NCI-H1436 (cell line): ENCODE measurements at places on chromosomes 7 and 10.

DNA sequence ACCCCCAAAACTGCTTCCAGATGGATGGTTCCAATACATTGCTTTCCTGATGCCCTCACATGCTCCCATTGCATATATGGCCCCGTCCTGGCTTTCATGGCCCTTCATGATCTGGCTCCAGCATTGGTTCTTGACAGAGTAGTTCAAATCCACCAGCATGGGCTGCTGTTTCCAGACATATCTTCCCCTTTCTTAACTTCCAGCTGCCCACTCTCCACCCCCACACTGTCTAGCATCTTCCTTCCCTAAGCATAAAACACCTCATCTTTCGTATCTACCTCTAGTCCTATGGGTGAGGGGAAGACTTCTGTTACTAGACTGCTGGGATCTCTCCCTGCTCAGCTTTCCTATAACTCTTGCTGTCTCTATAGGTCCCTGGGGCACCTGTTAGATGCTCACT, 13.2 kb upstream of the GOLGA7B start:
- no peak for DNase-seq

GRCh38 chr10:74637685-74638084, 188.7 kb upstream of the KAT6B start:
- DNase-seq = no peak

- DNase-seq = no peak
Measured at GRCh38 chr7:132045481-132045980, 489.1 kb upstream of the PODXL start.

GRCh38 chr10:84334811-84335210, 6.4 kb downstream of the CCSER2 start:
- DNase-seq = no peak

- DNase-seq = peak; percentile 63
Measured at GRCh38 chr10:61621605-61622051, 41.1 kb upstream of the CABCOCO1 start.

DNA sequence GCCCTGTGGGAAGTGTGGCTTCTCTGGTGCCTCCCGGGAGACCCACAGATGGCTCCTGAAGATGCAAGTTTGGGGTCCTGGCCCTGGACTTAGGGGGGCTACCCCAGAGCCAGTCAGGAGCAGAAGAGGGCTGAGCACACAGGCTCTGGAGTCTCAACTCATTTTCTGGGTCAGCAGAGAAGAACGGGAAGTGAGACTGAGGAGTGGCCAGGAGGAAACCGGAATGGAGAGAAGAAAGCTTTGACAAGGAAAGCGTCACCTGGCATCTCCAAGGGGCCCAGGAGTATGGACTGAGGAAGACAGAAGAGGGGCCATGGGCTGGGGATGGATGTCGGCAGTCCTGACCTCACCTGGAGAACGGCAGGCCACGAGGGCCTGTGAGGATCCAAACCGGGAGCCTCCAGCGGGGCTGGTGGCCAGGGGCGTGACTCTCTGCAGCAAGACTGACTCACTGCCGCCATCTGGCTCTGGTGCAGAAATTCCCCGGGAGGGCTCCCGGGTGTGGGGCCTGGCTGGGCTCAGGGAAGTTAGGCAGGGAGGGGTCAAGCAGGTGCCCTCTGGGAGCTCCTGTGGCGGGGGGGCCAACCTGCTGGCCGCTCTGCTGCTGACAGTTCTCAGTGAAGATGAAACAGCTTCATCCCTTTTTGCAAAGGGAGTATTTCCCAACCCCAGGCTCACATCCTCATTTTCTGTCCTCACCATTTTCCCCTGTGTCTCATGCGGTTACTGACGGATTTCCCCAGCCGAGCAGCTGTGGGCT, 23.6 kb downstream of the DAGLB start:
- DNase-seq = no peak
